ENCODE measurements at places on chromosomes 11 and 22.

- DNase-seq, result no peak
Measured at GRCh38 chr11:114066046-114066648, 6.6 kb downstream of the ZBTB16 start.

DNA sequence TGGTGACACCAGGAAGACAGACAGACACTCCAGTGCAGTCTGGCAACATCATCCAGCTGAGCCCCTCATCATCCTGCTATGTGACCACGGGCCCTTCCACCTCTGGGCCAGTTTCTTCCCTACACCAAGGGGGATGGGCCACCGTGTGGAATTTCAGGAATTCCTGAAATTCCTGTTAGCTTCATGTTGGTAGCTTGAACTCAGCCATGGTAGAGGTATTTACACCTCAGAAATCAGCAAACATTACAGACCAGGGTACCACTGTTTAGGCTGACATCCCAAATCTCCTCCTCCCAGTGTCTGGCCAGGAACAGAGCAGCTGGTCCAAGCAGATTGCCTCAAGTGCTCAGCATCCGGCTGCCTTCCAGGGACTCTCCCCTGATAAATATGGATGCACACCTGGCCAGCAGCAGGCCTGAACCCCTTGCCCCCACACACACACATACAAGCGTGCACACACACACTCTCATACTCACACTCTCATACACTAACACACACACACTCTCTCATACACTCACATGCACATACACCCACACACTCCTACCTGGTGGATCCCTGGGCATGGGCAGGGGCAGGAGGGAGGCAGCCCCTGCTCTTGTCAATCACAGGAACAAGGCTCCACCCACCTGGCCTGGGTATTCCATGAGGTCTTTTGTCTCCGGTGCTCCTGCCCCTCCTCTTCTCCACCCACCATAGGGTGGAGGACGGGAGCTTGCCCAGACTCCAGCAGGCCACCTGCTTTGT lies 85.2 kb downstream of the BUD13 start:
- no peak for DNase-seq

DNA sequence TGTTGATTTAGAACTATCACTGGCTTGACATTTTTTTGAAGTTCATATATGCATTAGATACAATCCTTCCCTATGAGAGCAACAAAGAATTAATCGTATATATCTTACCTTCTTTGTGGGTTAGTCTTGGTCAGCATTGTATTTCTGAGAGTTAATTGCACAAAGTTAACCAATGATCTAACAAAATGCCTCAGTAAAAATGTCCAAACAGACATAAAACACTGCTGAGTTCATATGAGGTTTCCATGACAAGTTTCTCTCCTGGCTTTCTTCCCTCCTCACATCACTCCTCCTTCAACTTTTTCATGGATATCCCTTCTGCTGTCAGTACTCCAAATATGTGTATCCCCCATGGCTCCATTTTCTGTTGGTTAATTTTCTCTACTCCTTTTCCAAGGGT lies 9.0 kb downstream of the MAP6 start:
- DNase-seq, result no peak

DNA sequence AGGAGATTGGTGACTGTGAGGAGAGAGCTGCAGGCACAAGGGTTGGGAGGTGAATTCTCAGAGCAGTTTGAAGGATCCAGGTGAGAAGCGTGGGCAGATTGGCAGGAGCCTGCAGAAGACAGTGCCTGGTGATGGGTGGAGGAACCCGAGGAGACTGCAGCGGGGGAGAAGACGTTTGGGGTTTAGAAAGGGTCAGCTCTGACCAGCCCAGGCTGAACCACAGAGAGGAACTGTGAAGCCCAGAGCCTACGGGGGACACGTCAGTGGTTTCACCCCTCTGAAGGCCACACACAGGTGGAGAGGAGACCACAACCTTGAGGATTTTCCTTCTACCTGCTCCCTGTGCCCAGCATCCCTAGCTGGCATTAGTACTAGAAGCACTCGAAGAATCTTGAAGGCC lies 154.8 kb upstream of the TBCEL start:
- DNase-seq, result no peak

GRCh38 chr11:18927550-18928322 lies 11.5 kb downstream of the MRGPRX1 start:
- no peak for DNase-seq

- no peak for DNase-seq
Measured at GRCh38 chr11:73383249-73384124, 7.3 kb downstream of the RELT start.

DNA sequence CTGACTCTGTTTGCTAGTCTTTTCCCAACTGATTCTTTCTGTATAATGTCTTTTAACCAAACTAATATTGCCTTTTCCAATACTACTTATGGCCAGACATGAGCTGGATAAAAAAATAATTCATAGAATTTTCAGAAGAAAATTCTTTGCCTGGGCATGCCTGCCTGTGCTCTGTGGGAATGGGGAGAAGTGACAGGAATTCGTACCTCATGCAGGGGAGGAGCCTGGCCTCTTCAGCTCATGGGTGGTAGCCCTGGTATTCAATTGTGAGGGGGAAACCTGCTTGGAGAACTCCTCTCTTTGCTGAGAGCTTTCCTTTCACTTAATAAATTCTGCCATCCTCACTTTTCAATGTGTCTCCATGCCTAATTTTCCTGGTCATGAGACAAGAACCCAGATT lies 928.8 kb downstream of the FAM181B start:
- DNase-seq, result no peak

DNA sequence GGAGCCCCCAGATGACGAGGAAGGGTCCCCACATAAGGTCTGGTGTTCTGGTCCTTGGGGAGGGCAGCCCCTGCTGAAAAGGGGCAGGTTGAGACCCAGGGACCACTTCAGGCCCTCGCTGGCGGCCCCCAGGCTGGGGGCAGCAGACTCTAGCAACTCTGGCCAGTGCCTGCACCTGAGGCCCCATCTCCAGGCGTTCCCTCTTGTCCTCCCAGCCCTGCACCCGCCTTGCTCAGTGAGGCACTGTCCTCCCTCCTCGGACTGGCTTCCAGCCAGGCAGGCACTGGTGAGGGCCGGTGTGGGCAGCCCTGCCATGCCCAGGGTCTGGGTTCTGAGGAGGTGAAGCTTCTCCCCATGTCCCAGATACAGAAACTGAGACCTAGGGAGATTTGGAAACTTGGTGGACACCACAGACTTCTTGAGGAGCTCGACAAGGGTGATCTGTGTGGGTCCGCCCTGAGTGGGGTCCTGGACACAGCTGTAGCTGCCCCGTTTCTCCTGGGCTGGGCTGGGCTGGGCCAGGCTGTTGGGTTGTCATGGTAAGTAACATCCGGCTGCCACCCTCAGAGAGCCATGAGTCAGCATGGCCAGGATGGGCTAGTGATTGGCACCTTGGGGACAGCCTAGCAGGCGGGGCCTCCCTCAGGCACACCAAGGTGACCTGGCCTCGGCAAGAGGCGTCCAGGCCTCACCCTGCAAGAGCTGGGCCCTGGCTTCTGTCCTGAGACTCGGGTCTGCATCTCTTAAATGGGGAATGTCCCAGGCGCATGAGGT lies 11.1 kb upstream of the PHLDA2 start:
- DNase-seq, result no peak

GRCh38 chr11:57214494-57214893 lies 22.6 kb downstream of the APLNR start:
- no peak for DNase-seq

GRCh38 chr22:28955817-28956216 lies 72.4 kb downstream of the ZNRF3 start:
- peak; percentile 39 for DNase-seq

DNA sequence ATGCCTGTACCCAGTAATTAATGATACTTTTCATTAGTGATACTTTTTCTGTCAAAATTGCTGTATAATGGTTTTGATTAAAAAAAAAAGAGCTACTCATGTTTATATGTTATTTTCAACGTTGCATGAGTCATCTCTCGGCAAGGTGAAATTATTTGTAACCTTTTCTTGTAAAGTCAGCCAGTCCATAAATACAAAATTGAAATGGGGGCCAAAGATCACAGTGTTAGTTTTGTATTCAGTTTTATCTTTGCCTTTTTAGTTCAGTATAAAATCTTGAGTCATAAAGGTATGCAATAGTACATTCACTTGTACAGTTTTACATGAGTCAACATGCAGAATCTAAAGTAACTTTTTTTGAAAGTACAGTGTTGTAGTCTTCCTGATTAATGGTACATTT lies 4.3 kb downstream of the ARHGEF12 start:
- no peak for DNase-seq

DNA sequence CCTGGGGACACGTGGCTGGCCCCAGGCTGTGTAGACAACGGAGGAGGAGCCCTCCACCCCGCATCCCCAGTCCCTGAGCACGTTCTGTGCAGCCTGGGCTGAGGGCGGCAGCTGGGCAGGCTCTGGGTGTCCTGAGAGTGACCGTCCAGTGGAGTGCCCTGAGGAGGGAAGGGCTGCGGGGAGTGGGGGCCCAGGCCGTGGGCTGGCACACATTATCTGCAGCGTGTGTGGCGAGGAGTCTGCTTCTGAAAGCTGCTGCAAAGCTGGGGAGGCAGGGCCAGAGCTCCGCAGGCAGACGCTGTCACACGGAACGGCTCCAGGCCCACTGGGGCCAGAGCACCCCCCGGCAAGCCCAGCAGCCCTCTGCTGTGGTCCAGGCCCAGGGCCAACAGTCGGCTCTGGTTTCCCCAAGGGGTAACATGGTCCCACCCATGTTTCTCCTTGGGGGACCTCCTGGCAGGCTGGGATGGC lies 835 bp upstream of the ANO9 start:
- no peak for DNase-seq

DNA sequence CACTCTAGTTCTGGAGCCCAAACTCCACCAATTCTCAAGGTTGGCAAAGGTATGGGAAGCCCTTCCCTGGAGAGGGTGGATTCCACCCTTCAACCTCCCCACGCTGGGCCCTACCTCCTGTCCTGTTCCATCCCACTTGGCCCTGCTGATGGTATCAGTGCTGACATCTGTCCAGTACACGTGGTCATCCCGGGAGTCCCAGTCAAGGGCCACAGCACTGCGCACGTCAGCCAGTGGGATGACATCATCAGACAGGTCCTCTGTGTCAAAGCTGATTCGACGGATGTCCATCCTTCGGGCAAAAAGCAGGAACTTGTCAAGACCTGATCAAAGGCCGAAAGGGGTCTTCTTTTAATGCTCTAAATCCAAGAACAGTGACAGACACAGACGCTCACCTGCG lies 32.1 kb downstream of the LRP4 start:
- DNase-seq, result no peak

DNA sequence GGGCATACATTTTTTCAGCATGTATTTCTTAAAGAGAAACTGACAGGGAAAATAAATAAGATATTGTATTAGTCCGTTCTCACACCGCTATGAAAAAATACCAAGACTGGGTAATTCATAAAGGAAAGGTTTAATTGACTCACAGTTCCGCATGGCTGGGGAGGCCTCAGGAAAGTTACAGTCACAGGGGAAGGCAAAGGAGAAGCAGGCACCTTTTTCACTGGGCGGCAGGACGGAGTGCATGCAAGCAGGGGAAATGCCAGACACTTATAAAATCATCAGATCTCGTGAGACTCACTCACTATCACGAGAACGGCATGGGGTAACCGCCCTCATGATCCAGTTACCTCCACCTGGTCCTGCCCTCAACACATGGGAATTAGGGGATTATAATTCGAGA lies 44.2 kb downstream of the PPFIA1 start:
- no peak for DNase-seq

DNA sequence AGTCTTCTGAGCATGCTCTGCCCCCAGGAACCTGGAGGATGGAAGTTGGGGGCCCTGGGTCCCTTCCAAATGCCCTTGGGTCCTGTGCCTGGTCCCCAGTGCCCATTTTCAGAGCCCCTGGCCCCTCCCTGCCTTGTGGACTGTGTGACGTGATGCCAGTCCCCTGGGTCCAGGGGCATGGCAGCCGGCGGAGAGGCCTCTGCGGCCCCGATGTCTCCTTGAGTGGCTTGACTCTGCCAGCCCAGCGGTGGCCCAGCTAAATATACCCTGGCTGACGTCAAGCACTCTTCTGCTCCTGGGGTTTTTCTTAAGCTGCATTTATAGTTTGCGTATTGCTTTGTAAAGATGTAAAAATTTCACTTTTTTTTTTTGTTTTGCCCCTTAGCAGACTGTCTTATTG lies 35.2 kb upstream of the PARVG start:
- no peak for DNase-seq

- DNase-seq, result peak; percentile 80
Measured at GRCh38 chr22:38398609-38399461, 56.2 kb downstream of the KCNJ4 start.

- no peak for DNase-seq
Measured at GRCh38 chr11:59463190-59463641, 6.5 kb downstream of the OR4D6 start.

DNA sequence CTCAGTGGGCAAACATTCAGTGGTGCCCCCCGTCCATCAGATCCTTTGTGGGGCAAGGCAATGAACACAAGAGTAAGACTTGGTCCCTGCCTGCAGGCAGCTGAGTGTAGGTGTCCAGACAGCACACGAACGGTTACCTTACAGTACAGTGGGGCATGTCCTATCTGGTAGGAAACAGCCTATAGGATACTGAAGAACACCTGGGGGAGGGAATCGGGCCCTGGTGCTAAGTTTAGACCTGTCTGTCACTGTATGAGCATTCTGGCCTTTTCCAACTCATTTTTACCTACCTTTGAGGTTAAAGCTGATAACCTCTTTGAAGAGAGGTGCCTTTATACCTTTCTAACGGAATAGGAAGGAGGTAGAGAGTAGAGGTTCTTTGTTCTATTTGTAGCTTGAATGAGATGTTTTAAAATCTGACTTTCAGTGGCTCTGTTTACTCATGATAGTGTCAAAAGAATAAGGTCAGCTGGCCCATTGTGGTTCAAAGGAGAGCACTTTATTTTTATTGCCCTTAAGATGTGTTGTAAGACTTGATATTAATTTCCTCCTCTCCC lies 8.9 kb downstream of the ZNRF3 start:
- DNase-seq, result no peak

- no peak for DNase-seq
Measured at GRCh38 chr11:88480223-88480622, 142.7 kb upstream of the CTSC start.

- DNase-seq, result no peak
Measured at GRCh38 chr22:30996462-30996861, 27.4 kb downstream of the TUG1 start.
